ENCODE measurements at places on chromosomes 1 and 21. TPM values are rescaled to one million over a fixed set of nuclear protein-coding genes. Genes with fewer than 3 reads are reported as not detected.

Gene WDR4
- 22.5 TPM for total RNA-seq

- H3K27ac ChIP-seq = no peak overlapping the region
- H3K36me3 ChIP-seq = peaks cover 2% of the 10 kb centered on the region
- no peak overlapping the region for H3K4me3 ChIP-seq
- DNase-seq = no peak
Observed at GRCh38 chr1:243844186-243844585, 5.9 kb downstream of the AKT3 start.

DNA sequence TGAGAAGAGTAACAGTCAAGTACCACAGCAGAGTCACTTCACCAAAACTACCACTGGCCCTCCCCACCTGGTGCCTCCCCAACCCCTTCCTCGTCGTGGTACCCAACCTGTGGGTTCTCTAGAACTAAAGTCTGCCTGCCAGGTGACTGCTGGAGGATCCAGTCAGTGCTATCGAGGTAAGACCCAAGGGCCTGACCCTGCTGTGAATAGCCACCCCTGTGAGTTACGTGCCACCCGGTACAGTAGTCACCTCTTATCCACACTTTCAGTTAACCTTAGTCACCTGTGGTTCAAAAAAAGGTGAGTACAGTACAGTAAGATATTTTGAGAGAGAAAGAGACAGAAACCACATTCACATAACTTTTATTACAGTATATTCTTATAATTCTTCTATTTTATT is 16.5 kb downstream of the TTF2 start:
- no peaks in the 10 kb centered on the region for H3K4me1 ChIP-seq
- H3K27me3 ChIP-seq = no peaks in the 10 kb centered on the region
- H3K36me3 ChIP-seq = peaks cover 16% of the 10 kb centered on the region

DNA sequence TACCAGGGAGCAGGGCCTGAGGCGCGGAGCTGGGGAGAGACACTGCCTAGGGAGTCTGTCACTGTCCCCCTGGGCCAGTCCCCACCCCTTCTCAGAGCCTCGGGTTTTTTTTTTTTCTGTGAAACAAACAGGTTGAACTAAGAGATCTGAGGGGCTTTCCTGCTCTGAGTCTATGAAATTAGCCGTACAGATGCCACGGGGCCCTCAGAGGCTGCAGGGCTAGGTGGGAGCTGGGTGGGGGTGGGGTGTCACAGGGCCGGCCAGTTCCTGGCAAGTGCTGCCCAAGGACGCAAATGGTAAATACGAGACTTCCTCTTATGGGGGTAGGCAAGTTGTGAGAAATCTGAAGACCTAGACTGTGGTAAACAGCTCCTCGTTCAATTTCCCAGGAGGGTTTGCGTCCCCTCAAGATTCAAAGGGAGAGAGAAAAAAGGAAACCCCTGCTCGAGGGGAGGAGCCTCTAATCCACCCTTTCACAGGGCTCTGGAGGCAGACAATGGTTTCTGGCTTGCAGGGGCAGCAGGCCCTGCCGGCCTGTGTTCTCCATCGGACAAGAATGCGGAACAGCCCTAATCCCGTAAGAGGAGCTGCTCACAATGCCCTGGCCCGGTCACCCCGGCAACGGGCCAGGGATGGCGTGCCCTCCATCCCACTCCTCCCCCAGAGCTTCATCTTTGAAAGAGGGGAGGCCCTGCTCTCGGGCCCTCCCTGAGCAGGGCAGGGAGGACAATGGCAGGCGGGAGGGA is 7.8 kb downstream of the NUAK2 start:
- peaks cover 41% of the 10 kb centered on the region for H3K4me1 ChIP-seq
- H3K27ac ChIP-seq = peak overlapping the region; percentile 95
- H3K36me3 ChIP-seq = no peaks in the 10 kb centered on the region
- no peaks in the 10 kb centered on the region for H3K27me3 ChIP-seq
- H3K4me3 ChIP-seq = peak overlapping the region; percentile 14

DNA sequence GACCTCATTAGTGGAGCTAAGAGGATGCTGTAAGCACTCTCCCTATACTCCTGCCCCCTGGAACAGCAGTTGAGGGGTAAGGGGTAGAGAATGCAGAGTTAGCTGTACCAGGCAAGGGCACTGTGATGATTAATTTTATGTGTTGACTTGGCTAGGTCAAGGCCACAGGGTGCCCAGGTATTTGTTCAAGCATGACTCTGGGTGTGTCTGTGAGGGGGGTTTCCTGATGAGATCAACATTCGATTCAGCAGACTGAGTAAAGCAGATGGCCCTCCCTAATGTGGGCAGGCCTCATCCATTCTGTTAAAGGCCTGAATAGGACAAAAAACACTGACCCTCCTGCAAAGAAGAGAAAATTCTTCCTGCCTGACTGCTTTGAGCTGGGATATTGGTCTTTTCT is 110.8 kb downstream of the KCND3 start:
- H3K4me1 ChIP-seq = peaks cover 2% of the 10 kb centered on the region
- DNase-seq = no peak
- peaks cover 19% of the 10 kb centered on the region for H3K27me3 ChIP-seq
- no peak overlapping the region for H3K27ac ChIP-seq

Gene SPATA45
- total RNA-seq = not detected

Gene LCK
- 1.2 TPM for total RNA-seq

Gene NUCKS1
- 245 TPM for total RNA-seq

Gene TACSTD2
- 22.8 TPM for total RNA-seq

- DNase-seq = no peak
- H3K27me3 ChIP-seq = no peaks in the 10 kb centered on the region
- H3K4me3 ChIP-seq = no peak overlapping the region
Observed at GRCh38 chr21:16005996-16006395, 276.2 kb downstream of the USP25 start.

Gene FCRL4
- total RNA-seq = not detected

GRCh38 chr1:221180704-221181368 is 301.6 kb downstream of the HLX start:
- H3K4me1 ChIP-seq = no peaks in the 10 kb centered on the region
- H3K4me3 ChIP-seq = no peak overlapping the region
- H3K27me3 ChIP-seq = peaks cover 26% of the 10 kb centered on the region
- DNase-seq = no peak
- no peaks in the 10 kb centered on the region for H3K36me3 ChIP-seq
- no peak overlapping the region for H3K27ac ChIP-seq

DNA sequence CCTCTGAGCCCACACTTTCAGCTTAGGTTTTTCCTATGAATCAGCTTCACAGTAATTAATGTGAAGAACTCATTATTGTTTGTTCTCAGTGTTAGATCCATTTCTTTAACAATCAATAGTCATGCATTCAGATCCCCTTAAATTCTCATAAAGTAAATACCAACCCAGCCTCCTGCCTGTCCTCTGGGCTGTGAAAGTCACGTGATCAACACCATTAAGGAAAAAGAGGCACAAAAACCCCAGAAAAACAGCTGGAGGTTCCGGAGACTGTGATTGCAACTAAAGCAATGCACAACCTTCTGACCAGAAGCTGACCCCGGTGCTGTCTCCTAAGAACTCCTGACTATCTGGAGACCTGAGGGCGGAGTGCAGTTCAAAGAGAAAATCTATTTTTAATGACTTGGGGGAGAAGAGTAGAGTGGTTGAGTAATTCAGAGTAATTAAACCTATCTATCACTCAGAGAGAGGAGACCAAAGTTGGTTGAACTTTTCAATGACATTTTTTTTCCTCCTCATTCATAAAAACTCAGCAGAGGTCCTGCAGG is 132.5 kb downstream of the PLXNA2 start:
- peaks cover 15% of the 10 kb centered on the region for H3K4me1 ChIP-seq
- no peaks in the 10 kb centered on the region for H3K36me3 ChIP-seq
- H3K4me3 ChIP-seq = no peak overlapping the region
- no peak for DNase-seq
- H3K27me3 ChIP-seq = peaks cover 7% of the 10 kb centered on the region

Gene LCE3A
- not detected for total RNA-seq

DNA sequence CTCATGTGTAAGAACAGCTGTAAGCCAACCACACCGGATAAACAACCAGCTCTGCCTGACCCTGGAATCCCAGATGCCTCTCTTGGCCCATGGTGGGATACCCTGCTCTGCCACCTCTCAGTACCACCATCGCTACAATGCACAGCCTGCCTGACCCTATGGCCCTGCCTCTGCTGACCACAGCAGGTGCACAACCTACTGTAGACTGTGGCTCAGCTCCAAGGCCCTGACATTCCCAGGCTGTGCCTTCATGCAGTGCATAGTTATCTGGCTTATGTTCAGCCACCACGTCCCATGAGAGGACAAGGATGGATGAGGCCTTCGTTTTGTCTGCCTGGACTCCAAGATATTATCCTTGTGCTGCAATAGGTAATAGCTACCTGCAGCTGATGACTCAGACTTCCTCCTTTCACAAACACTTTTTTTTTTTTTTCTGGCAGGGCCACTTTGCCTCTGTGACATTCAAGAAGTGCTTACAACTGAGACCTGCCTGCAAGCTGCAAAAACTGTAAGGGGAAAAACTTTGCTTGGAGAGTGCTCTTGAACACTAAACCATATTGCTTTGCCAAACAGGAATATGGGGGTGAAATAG is 177.7 kb downstream of the URB2 start:
- H3K36me3 ChIP-seq = no peaks in the 10 kb centered on the region
- no peak for DNase-seq
- H3K27me3 ChIP-seq = no peaks in the 10 kb centered on the region
- no peak overlapping the region for H3K4me3 ChIP-seq

DNA sequence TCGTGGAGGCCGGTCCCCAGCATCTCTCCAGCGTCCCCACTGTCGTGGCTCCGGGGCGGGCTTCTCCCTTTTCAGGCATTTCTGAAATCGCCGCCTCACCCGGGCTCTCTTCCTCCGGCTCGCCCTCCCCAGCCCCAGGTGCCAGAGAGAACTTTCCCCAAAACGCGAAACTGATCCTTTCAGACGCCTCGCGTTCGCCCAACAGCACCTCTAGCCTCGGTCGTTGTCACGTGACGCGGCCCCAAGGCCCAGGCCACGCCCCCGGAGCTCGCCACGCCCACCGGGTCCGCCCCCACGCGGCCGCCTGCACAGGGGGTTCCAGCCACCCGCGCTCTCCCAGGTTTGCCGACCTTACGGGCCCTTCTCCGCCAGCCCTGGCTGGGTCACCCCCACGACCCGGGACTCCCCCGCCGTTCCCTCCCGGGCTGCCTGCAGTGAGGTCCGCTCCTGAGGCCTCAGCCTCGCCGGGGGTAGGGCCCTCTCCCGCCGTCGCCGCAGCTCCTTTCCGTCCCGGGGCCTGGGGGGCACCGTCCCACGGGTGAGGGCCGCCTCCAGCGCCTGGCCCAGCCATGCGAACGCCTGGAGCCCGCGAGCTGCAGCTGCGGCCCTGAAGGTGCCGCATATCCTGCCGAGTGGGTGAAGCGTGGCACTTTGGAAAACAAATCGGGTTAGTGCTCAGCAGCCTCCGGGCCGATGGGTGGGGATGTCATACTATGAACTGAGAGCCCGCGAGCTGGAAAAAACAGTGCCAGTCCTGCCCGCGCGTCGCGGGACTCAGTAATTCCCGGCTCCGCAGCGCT is 21.0 kb downstream of the H3-3A start:
- peak; percentile 92 for DNase-seq
- peak overlapping the region; percentile 87 for H3K4me3 ChIP-seq
- H3K4me1 ChIP-seq = peaks cover 5% of the 10 kb centered on the region
- H3K27ac ChIP-seq = peak overlapping the region; percentile 92
- no peaks in the 10 kb centered on the region for H3K36me3 ChIP-seq

Gene SEC16B
- 0.67 TPM for total RNA-seq

Gene ZSWIM5
- total RNA-seq = 9.2 TPM

DNA sequence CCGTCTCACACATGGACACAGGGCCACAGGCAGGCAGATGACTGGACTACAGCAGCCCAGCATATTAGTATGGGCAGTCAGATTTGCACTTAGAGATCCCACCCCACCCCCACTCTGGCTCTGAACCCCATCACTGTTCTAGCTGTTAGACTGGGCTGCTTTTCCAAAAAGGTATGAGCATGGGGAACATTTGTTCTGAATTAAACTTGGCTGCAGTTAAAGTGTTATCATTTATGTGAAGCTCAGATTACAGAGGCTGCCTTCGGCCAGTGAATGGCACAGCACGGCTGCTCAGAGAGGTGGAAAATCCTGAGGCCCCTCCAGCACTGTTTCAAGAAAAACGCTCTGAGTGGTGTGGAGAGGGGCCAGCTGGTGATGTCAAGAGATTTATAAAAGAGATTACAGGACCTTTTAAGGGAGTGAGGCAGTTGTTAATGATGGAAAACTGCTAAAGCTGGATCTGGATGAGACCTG is 6.9 kb upstream of the NOS1AP start:
- H3K36me3 ChIP-seq = no peaks in the 10 kb centered on the region
- H3K4me3 ChIP-seq = no peak overlapping the region
- H3K4me1 ChIP-seq = peaks cover 10% of the 10 kb centered on the region
- peaks cover 9% of the 10 kb centered on the region for H3K27me3 ChIP-seq
- no peak for DNase-seq

DNA sequence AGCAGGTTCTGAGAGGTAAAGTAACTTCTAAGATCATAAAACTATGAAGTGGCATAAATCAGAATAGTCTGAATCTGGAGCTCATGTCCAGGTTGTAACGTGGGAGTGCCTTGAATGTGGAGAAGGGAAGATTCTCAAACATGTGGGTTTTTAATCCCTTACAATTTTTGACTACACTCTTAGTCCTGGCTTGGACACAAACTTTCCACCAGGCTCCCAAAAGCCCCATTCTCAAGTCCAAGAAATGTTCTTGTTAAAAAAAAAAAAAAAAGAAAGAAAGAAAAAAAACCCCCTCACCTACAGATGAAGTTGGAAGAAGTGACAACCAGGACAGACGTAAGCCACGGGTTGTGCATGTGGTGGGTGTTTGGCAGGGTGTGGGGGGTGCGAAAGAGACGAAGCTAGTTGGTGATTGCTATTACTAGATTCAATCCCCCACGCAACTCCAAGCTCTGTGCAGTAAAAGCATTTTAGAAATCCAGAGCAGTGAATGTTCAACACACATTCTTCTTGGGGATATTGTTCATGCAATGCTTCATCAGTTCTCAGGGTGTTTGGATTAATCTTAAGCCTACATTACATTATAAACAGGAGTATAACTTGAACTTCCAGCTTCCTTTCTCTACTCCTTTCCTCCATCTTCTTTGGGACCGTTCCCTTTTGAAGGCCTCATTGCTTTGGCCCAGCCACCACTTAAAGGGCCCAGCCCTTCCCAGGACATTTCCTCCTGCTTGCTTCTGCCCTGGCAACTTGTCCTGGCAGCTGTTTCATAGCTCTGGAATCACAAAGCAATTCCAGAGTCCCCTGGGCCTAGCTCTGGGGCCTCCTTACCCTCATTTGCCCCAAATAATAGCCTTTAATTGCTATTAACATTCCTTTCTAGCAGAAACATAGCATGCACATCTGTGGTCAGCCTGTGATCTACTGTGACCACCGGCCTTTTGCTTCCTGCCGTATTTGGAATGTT is 41.8 kb downstream of the PHC2 start:
- peak overlapping the region; percentile 18 for H3K27ac ChIP-seq
- H3K4me3 ChIP-seq = no peak overlapping the region
- H3K4me1 ChIP-seq = peaks cover 8% of the 10 kb centered on the region
- DNase-seq = no peak
- H3K36me3 ChIP-seq = peaks cover 1% of the 10 kb centered on the region

DNA sequence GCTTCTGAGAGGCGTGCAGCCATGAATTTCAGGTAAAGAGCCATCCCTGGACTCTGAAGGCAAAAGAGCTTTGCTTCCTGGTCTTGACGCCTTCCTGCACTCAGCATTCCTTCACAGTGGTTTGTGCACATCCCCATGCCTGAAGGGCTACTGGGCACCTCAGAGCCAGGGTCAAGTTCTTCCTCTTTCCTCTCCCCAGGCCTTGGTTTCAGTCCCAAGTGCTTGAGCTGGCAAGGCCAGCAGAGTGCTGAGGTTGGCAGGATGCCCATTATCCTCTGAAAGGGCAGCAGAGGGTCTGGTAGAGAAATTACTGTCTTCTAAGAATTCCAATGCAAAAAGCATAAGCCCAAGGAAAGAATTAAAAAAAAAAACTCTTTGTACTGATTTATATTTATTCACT is 1064.9 kb downstream of the TTLL7 start:
- no peak overlapping the region for H3K4me3 ChIP-seq
- DNase-seq = no peak
- no peaks in the 10 kb centered on the region for H3K27me3 ChIP-seq
- peaks cover 6% of the 10 kb centered on the region for H3K4me1 ChIP-seq
- no peaks in the 10 kb centered on the region for H3K36me3 ChIP-seq
